ENCODE measurements at places on chromosomes 4 and X.

GRCh38 chr4:10743357-10743756 lies 58.8 kb upstream of the CLNK start:
- DNase-seq, result no peak

- no peak for DNase-seq
Observed at GRCh38 chrX:261919-262352, 19.2 kb upstream of the PLCXD1 start.

DNA sequence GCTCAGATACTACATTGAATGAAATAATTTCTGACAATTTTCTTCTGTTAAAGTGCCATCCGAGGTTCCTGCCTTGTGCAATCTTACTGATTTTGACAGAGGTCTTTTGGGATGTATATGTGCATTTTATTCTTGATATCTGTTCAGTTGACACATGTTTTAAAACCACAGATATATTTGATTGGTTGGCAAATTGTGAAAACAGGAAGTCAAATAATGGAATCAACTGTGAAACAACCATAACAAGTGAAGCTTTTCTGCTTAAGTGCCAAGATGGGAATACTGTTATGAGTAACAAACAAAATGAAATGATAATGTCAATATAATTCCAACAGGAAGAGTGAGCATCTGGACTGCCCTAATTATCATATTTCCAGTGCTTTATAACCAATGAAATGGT lies 84.9 kb upstream of the TET2 start:
- DNase-seq, result no peak

- no peak for DNase-seq
Observed at GRCh38 chr4:58144721-58145120, 1034.5 kb upstream of the IGFBP7 start.

DNA sequence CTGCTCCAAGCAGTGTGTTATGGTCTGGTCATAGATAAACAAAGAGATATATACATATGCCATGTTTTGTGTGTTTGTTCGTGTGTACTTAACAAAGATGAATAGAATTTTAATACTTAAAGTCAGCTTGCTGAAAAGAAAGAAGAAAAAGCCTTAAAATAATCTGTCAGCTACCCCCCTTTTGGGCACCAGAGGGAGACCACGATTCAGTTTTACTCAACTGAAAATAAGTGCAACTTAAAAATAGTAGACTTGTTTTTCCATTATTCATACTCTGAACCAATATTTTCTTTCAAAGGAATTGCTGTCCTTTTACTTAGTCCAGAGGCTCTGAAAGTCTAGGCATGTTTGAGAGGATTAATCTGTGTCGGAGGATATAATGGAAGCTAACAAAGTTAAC lies 181.7 kb upstream of the AGTR2 start:
- no peak for DNase-seq

DNA sequence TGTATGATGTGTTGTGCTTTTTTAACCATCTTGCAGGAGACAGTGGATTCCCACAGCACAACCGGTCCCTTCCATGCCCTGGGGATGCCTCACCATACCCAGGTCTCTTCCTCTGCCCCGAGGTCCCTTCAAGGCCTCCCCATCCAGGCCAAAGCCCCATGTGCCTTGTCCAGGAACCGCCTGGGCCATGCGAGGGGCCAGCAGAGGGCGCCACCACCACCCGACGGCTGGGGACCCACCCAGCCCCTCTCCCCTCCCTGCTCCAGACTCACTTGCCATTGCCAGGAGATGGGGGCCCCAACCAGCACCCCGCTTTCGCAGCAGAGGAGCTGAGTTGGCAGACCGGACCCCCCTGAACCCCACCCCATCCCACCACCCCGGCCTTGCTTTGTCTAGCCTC lies 485.5 kb downstream of the TRAM1L1 start:
- no peak for DNase-seq

- DNase-seq, result no peak
Observed at GRCh38 chrX:133391111-133391510, 24.2 kb downstream of the GPC4 start.

DNA sequence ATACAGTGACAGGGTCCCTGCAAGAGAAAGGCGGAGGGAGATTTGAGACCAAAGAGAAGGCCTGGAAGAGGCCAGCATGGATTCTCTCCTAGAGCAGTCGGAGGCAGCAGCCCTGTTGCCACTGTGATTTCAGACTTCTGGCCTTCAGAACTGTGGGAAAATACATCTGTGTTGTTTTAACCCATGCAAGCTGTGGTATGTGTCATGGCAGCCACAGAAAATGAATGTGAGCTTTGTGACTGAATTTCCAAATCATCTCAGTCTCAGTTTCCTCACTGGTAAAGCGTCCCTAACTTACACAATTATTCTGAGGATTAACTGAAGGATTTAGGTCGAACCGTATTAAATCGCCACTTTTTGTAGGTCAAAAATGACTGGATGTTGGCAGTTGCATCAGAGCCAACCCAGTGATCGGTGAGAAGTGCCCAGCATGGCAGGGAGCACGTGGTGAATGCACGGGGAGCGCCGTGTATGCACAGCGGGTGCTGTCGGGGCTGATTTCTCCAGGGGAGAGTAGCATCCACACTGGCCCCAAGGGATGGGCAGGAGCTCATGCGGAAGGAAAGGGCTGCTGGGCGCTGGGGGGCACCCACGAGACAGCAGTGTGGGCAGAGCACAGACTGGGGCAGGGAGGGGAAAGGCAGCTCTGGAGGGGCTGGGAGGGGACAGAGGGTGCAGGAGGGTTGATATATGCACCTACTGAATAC lies 23.8 kb upstream of the NSG1 start:
- DNase-seq, result no peak

DNA sequence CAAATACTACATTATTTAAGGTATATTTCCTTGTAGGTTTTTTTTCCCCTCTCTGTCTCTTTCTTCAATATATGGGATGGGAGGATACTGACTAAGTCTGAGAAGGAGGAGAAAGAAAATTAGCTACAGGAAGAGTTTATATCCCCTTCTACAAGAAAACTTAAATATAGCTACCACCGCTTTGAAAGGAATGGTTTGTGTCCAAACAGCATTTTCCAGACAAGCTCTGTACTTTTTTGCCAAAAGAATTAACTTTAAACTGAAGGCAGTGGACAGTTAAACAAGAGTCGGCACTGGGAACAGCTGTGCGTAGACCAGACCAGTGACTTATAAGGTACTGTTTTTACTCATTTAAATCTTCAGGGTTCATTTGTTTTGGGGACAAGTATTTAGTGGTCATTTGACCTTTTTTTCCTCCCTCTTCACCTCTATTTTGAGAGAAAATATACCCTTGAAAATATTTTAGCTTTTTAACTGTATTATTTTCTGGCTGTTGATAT lies 303.7 kb downstream of the ARHGAP24 start:
- DNase-seq, result no peak

DNA sequence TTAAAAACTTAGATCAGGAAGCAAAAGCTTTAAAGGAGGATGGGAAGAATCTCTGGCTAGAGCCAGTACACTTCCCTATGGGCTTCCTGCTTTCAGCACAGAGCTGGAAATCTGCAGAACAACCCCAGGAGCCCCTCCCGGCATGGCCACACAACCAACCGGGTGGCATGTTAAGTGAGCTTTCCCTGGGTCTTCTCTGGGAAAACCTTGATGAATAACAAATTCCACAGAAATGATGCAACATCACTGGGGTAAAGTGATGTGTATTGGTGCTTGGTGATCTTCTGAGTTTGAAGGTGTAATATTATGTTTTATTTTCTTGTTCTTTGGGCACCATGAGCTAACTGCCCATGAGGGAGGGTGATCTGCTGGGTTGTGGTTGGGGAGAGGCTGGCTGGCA lies 22.1 kb downstream of the NHS start:
- no peak for DNase-seq

DNA sequence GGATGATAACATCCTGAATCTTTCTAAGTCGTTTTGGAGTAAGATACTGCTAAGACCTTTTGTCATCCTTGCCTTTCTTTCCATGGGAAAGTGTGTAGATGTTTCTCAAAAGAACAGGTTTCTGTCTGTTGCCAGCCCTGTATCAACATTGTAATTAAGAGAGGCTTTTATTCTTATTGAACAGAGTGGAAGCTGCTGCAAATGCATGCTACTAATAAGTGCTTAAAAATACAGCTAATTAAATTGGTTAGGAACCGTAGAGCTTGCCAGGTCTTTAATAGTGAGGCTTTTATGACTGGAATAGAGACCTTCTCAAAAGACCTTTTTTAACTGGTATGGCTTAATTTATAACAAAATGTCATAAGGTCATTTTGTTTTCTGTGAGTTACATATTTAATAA lies 34.4 kb downstream of the INTU start:
- DNase-seq, result no peak

- no peak for DNase-seq
Observed at GRCh38 chr4:38204339-38205035, 244.3 kb downstream of the PTTG2 start.

GRCh38 chr4:166309286-166309685 lies 436.2 kb downstream of the TLL1 start:
- no peak for DNase-seq

- peak; percentile 15 for DNase-seq
Observed at GRCh38 chrX:43557792-43558191, 98.3 kb upstream of the MAOA start.

GRCh38 chrX:19212037-19212436 lies 89.8 kb upstream of the ADGRG2 start:
- no peak for DNase-seq

DNA sequence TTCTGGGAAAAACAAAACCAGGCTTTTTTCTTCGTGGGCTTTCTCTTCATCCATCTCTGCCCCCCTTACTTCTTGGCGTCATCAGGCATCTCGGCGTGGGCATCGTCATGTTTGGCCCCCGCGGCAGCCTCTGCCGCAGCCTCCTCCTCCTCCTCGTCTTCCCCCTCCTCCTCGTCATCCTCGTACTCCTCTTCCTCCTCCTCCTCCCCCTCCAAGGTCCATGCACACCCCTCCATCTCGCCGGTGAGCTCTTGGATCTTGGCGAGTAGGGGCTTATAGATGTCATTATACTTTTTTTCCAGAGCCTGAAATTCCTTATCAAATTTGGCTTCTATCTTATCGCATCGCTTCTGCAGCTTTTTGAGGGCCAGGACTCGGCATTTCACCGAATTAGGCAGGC lies 488 bp downstream of the NAP1L5 start:
- no peak for DNase-seq

DNA sequence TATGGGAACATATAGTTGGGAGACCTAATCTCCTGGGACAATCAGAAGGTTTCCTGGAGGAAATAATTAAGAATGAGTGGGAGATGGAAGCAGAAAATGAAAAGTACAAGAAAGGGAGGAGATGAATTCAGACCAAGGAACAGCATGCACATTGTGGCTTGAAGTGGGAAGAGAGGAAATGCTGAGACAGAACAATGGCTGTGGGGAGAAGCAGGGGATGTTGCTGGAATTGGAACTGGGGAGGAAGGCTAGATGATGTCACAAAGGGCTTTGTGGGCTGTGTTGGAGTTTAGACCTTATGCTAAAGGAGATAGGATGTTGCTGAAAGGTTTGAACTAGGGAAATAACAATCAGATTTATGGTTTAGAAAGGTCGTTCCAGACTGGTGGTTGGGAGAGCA lies 119.5 kb upstream of the DIPK2B start:
- no peak for DNase-seq

DNA sequence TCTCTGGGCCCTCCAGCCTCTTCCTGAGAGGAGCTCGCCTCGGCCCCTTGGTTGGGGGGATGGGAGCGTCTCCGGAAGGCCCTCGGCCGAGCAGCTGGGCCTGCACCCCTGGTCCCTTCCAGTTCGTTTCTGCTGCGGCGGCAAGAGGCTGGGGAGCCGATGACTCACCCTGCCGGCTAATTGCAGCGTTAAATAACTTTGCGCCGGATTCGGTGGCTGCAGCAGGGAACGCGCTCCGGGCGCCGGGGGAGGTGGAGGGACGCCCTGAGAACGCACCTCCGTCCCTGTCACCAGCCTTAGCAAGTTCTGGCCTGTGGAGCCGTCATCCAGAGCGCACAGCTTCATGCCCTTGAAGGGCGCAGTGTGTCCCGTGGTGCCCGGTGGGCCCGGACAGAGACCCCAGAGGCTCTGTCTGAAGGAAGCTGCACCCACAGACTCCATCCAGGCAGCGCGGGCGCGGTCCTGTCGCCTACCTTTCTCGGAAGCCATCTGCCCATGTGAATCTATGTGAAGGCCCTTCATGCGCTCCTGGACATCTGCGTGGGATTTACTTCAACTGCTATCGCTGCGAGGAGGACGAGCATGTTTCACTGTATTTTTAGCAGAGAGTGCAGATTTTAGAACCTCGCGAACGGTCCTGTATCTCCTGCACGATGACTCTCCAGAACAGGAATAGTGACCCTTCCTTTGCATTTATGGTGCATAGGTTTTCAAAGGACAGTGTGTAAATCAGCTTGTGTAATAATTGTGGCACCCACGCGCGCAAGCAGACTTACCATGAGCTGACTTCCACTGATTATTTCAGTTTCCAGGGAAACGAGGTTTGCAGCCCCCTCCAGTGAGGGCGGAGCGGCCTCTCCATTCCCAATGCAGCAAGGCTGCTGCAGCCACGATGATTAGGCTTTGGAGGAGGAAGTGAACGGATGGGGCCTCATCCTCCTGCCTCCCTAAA lies 1.7 kb upstream of the TMEM271 start:
- no peak for DNase-seq

- DNase-seq, result no peak
Observed at GRCh38 chr4:97670703-97671269, 472.5 kb downstream of the STPG2 start.

- DNase-seq, result no peak
Observed at GRCh38 chr4:185242749-185243533, 33.5 kb downstream of the SNX25 start.

GRCh38 chrX:31931225-31931624 lies 859.4 kb upstream of the FTHL17 start:
- no peak for DNase-seq

DNA sequence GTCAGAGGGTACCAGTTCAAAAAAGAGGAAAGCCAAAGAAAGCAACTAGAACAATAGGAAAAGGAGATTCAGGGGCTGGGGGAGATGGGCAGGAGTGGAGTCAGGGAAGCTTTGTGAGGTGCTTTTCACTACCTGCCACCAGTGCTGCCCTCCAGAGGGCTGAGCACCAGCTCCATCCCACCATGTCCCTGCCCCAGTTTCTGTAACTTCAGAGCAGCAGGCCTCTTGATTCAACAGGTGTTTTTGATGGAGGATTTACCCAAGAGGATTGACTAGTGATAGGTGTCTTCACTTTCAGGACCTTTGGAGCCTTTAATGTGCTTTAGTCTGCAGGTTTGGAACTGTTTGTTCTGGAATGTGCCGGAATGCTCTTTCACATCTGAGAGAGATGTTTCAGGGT lies 12.1 kb downstream of the KIT start:
- DNase-seq, result no peak

GRCh38 chr4:3254302-3255131 lies 5.6 kb downstream of the MSANTD1 start:
- DNase-seq, result no peak

DNA sequence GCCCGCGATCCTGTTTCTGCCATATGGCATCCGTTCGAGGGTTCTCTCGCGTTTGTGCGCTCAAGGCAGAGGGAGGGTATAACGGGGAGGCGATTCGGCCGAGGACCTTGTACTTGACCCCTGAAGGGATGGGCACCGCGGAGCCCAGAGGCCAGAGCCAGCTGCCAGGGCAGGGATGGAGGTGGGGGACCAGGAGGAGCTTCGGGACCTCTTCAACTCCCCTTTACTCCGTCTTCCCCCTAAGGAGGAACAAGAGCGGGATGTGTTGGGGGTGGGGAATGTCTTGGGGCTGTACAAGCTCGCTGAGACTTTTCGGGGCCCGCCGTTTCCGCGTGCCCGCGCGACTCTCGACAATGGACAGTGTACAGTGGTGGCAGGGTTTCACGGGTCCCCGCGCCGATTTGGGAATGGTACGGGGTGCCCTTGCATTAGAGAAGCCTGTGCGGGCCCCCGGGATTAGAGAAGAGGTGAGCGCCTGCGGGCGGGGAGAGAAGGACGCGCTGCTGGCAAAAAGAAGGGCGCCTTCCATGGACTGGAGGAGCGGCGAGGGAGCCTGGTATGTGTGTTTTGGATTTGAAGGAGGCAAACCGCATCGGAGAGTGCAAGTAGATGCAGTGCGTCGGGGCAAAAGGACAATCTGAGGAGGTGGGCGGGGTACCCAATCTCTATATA lies 760 bp downstream of the UGT8 start:
- no peak for DNase-seq

All from right renal pelvis (tissue), 4 donors.